ENCODE measurements at places on chromosomes 7 and 10.

DNA sequence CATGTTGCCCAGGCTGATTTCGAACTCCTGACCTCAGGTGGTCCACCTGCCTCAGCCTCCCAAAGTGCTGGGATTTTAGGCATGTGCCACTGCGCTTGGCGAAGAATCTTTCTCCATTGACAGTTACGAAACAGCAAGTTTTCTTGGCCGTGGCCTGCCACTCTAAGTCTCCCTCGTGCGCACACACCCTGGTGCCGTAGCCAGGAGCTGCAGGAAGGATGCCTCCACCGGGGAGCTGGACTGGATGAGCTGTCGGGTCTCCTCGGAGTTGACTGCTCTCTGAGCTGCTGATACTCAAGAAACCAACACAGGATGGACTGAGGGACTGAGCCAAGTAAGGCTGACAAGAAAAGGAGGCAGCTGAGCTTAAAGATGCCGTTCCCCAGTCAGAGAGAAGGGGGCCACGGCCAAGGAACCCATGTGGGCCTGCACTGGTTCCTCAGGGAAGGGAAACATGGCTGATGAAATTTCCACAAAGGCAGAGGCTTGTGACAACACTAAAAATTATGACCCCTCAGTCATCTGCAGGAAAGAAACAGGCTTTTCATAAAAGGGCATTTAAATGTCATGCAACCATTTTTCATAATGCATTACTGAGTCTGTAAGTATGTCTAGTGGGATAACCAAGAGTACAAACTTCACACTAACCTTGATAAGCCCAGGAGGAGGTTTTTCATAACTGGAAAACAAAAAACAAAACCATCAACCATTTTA is 27.7 kb upstream of the FKBP9 start:
- DNase-seq, result no peak

GRCh38 chr10:69214666-69215131 is 5.4 kb upstream of the HKDC1 start:
- no peak for DNase-seq

DNA sequence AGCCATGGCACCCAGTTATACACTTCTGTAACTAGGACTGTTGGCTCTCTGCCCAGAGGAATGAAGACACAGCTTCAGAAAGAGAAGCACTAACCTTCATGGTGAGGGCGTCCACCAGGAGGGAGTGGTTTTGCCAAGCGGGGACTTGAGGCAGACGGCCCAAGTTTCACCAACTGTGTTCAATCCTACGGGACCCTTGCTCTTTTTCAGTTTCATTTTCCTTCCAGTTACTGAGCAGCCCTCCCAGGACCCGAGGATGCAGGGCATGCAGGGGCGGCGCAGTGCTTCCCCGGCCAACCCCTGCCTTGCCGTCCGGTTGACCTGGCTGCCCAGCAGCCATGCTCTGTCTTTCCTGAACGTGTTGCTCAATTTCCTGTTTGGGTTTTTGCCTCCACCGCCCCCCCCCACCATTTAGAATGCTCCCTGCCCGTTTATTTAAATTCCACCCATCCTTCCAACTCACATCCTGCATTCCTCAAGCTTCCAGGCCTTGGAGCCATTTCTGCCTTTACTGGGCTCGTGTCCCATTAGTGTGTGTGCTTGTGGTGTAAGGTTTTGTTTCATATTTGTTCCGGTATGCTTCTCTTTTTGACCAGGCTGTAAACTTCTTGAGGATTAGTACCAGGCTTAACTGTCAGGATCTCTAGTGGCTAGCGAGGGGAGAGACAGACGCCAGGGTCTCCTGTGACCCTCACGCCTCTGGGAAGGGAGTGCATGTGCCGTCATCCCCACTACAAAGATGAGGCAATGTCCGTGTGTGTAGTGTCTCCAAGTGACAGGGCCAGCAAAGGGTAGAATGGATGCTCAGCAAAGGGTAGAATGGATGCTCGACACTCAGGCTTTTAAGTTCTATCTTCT is 31.6 kb downstream of the IL15RA start:
- DNase-seq, result peak; percentile 63

DNA sequence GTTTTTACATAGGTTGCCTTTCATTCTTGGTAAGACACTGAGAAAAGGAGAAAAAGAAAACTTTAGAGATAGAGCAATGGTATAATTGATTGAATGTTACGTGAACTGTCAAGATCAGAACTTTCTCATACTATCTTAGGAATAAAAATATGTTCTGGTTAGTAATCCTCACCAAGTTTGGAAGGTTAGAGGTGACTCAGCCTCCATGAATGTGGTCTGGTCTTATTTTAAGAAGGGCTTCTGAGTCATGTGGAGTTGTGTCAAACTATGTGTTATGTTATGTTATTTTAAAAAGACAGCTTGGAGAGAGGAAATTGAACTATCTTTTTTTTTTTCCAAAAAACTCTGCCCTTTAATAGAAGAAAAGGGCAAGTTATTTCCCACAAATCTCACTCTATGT is 458.6 kb upstream of the KLF6 start:
- no peak for DNase-seq

GRCh38 chr10:83007510-83007909 is 1131.8 kb upstream of the GHITM start:
- no peak for DNase-seq

DNA sequence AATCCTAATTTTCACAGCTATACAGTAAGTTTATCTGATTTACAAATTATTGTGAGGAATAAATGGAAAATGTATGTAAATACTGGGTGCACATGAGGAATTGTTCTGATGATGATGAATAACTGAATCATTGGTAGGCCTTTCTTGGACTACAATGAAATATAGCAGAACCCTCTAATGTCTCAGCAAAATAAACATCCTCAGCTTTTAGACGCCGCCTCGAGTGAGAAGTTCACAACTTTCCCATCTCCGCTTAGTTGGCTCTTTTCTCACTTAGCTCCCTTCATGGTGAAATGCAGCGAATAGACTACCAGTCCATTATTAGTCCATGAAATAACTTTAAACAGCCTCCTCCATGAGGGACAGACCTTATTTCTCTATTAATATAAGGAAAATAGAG is 182.3 kb downstream of the BICC1 start:
- no peak for DNase-seq

Data from hematopoietic multipotent progenitor cell treated with erythropoietin and hydrocortisone succinate and interleukin-3 and kit ligand, for 8 days (in vitro differentiated cells).